ENCODE measurements at places on chromosomes 5 and 9.

DNA sequence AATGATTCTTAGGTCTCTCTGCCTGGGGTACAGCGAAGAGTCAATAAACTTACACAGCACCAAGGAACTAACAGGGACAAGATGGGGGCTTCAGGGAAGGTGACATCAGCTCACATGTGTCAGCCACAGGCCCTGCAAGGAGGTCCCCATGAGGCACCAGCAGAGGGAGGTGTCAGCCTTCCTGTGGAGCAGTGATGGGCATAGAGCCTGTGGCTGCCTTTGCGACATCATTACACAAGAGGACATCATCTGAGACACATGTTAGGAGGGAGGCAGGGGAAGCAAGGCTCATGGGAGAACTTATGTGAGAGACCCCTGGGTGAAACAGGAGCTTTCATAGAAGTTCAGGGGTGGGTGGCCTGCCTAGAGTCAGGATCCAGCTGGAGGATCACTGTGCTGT lies 389.6 kb downstream of the SEMA5A start:
- DNase-seq = peak; percentile 27

GRCh38 chr5:155826611-155827507 lies 500.1 kb upstream of the SGCD start:
- no peak for DNase-seq

DNA sequence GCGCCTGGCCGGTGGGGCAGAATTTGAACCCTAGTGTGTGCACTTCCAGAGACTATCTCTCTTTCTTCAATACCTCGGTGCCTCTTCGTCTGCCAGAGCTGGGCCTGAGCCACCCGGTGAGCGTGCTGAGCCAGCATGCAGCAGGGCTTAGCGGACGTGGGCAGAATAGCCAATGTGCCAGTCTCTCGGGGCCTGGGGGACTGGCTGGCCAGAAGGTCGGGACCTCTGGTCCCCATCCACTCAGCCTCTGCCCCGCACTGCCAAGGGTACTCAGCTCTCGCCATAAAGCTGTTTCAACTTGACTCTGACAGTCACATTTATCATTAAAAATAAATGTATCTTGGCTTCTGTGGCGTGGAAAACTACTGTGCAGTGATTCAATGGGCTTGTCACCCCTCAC lies 4.2 kb upstream of the FIBCD1 start:
- no peak for DNase-seq

DNA sequence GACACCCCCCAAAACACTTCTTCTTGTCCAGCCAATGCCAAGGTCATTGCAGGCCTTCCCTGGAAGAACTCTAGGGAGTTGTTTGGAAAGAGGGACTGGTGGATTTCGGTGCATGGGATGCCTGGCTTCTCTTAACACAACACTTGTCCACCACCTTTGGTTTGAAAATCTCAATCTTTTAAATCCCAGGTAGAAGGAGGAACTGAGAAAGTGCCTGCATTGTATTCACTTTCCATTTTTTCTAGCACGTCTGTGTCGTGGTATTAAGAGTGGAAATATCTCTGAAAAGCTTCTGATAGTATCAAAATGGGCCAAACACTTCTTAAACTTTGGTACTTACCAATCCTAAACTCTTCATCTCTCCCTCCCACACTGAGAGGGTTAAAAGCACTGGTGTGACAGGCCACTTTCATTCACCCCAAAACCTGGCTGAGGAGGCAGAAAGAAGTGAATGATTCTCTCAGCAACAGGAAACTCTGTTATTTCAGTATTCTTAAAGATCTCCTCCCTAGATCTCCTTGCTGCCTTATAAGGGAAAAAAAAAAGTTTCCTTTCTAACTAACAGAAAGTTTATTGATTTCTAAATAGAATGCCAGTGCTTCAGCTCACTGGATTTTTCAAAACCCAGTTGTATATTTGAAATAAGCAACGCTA lies 3.9 kb upstream of the NFIB start:
- DNase-seq = no peak

GRCh38 chr9:113738893-113739604 lies 137.1 kb upstream of the ZNF618 start:
- no peak for DNase-seq

GRCh38 chr5:474840-475661 lies 32.1 kb downstream of the EXOC3 start:
- no peak for DNase-seq

Measured in urothelium cell line (cell line).